Naive thymus-derived CD4-positive, alpha-beta T cell (primary cell): ENCODE measurements at places on chromosomes 7 and 10. TPM values are rescaled to one million over a fixed set of nuclear protein-coding genes. Genes with fewer than 3 reads are reported as not detected.

- H3K27ac ChIP-seq: no peak overlapping the region
- DNase-seq: no peak
- no peaks in the 10 kb centered on the region for H3K4me1 ChIP-seq
- no peaks in the 10 kb centered on the region for H3K27me3 ChIP-seq
- H3K36me3 ChIP-seq: no peaks in the 10 kb centered on the region
- no peak overlapping the region for H3K4me3 ChIP-seq
Observed at GRCh38 chr7:84949501-84949900, 237.4 kb downstream of the SEMA3D start.

The SPDYE5 gene
- total RNA-seq: 0.57 TPM

The UCMA gene
- not detected for total RNA-seq

GRCh38 chr10:132390921-132391675 lies 5.9 kb upstream of the PWWP2B start:
- no peak overlapping the region for H3K4me3 ChIP-seq
- H3K27me3 ChIP-seq: no peaks in the 10 kb centered on the region
- H3K27ac ChIP-seq: no peak overlapping the region
- no peaks in the 10 kb centered on the region for H3K36me3 ChIP-seq
- DNase-seq: no peak

- no peak overlapping the region for H3K27ac ChIP-seq
- H3K36me3 ChIP-seq: no peaks in the 10 kb centered on the region
- H3K27me3 ChIP-seq: no peaks in the 10 kb centered on the region
- no peaks in the 10 kb centered on the region for H3K4me1 ChIP-seq
- DNase-seq: no peak
Observed at GRCh38 chr10:25061125-25061524, 44.7 kb downstream of the THNSL1 start.

The CRYGN gene
- 0.46 TPM in 1 of 2 replicates, not detected in the other for total RNA-seq

DNA sequence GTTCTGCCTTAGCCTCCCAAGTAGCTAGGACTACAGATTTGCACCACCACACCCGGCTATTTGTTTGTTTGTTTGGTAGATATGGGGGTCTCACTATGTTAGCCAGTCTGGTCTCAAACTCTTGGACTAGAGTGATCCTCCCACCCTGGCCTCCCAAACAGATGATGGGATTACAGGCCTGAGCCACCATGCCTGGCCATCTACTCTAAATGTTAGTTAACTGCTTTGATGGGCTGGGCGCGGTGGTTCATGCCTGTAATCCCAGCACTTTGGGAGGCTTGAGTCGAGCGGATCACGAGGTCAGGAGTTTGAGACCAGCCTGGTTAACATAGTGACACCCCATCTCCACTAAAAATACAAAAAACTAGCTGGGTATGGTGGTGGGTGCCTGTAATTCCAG lies 74.8 kb downstream of the SEPTIN14 start:
- H3K27ac ChIP-seq: no peak overlapping the region
- H3K4me1 ChIP-seq: no peaks in the 10 kb centered on the region
- no peaks in the 10 kb centered on the region for H3K27me3 ChIP-seq
- DNase-seq: no peak
- H3K36me3 ChIP-seq: no peaks in the 10 kb centered on the region

The CLIP2 gene
- total RNA-seq: 3.1 TPM

The SFMBT2 gene
- total RNA-seq: 39.2 TPM

GRCh38 chr7:1665549-1666316 lies 4.3 kb upstream of the ELFN1 start:
- H3K4me3 ChIP-seq: no peak overlapping the region
- peak; percentile 23 for DNase-seq
- no peaks in the 10 kb centered on the region for H3K4me1 ChIP-seq
- H3K36me3 ChIP-seq: no peaks in the 10 kb centered on the region
- H3K27me3 ChIP-seq: no peaks in the 10 kb centered on the region
- no peak overlapping the region for H3K27ac ChIP-seq

- no peaks in the 10 kb centered on the region for H3K4me1 ChIP-seq
- H3K27me3 ChIP-seq: no peaks in the 10 kb centered on the region
- H3K36me3 ChIP-seq: no peaks in the 10 kb centered on the region
- no peak for DNase-seq
- H3K4me3 ChIP-seq: no peak overlapping the region
- H3K27ac ChIP-seq: no peak overlapping the region
Observed at GRCh38 chr7:953547-954327, 743 bp downstream of the ADAP1 start.

The PIK3AP1 gene
- 68.1 TPM for total RNA-seq

The TMEM229A gene
- not detected for total RNA-seq

The DLX5 gene
- not detected for total RNA-seq

DNA sequence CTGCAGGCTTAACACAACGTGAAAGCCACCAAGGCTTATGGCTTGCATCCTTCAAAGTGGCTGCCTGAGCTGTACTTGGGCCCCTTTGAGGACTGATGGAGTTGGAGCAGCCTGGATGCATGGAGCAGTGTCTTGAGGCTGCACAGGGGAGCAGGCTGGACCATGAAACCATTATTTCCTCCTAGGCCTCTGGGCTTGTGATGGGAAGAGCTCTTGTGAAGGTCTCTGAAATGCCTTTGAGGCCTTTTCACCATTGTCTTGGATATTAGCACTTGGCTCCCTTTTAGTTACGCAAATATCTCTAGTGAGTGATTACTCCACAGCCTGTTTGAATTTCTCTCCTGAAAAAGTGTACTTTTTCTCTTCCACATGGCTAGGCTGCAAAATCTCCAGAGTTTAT lies 201.2 kb upstream of the NPY start:
- H3K4me1 ChIP-seq: no peaks in the 10 kb centered on the region
- no peaks in the 10 kb centered on the region for H3K36me3 ChIP-seq
- no peak overlapping the region for H3K4me3 ChIP-seq
- DNase-seq: no peak

The MOGAT3 gene
- not detected in 2 replicates for total RNA-seq

The OR13A1 gene
- total RNA-seq: not detected

The GHRHR gene
- not detected for total RNA-seq

GRCh38 chr10:69480068-69480412 lies 28.8 kb downstream of the TSPAN15 start:
- H3K27ac ChIP-seq: no peak overlapping the region
- no peaks in the 10 kb centered on the region for H3K27me3 ChIP-seq
- no peak for DNase-seq
- H3K36me3 ChIP-seq: no peaks in the 10 kb centered on the region
- no peak overlapping the region for H3K4me3 ChIP-seq

DNA sequence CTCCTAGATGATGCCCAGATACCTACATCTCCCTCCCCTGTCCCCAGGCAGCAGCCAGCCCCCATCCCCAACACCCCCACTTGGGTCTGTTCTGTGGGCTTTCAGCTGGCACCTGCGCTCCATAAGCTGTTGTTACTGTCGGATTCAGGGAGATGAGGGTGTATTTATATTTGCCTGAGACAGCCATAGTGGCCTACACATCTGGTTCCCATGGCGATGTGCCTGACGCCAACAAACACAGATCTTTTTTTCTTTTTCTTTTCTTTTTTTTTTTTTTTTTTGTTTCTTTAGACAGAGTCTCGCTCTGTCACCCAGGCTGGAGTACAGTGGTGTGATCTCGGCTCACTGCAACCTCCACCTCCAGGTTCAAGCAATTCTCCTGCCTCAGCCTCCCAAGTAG lies 73.1 kb downstream of the CLIP2 start:
- no peaks in the 10 kb centered on the region for H3K27me3 ChIP-seq
- H3K27ac ChIP-seq: no peak overlapping the region
- no peak for DNase-seq
- no peaks in the 10 kb centered on the region for H3K36me3 ChIP-seq
- no peaks in the 10 kb centered on the region for H3K4me1 ChIP-seq

The HTRA1 gene
- 0.49 TPM for total RNA-seq

The IFIT1B gene
- not detected for total RNA-seq

The PIP gene
- not detected for total RNA-seq

- no peaks in the 10 kb centered on the region for H3K36me3 ChIP-seq
- DNase-seq: no peak
- H3K27me3 ChIP-seq: no peaks in the 10 kb centered on the region
- no peak overlapping the region for H3K4me3 ChIP-seq
- H3K27ac ChIP-seq: no peak overlapping the region
Observed at GRCh38 chr7:102152672-102153598, 133.7 kb upstream of the SH2B2 start.

DNA sequence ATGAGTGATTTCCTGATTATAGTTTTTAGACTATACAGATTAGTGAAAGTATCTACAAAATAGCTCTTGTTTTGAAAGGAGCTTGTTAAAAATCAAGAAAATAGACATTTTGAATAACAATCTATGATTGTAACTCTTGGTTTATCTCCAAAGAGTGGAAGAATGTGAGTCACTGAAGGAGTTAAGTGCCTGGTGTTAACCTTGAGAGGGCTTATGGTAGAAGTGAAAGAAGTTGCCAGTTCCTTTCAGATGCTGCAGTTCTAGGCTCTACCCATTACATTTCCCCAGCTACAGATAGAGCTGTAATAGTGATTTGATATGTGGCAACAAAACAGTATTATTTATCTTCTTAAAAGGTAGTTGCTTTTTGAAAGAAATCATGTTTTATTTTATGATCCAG lies 12.7 kb downstream of the NRBF2 start:
- H3K27me3 ChIP-seq: no peaks in the 10 kb centered on the region
- no peak overlapping the region for H3K27ac ChIP-seq
- H3K4me1 ChIP-seq: no peaks in the 10 kb centered on the region

The GRID2IP gene
- 0.24 TPM for total RNA-seq

The STOX1 gene
- 0.79 TPM for total RNA-seq

GRCh38 chr10:131211559-131211958 lies 100.0 kb downstream of the TCERG1L start:
- no peaks in the 10 kb centered on the region for H3K27me3 ChIP-seq
- DNase-seq: no peak
- no peaks in the 10 kb centered on the region for H3K36me3 ChIP-seq

The SLC29A3 gene
- total RNA-seq: 3.6 TPM

- H3K4me1 ChIP-seq: peaks cover 52% of the 10 kb centered on the region
- H3K27ac ChIP-seq: peak overlapping the region; percentile 67
- peak; percentile 86 for DNase-seq
Observed at GRCh38 chr7:30727061-30727945, 24.6 kb upstream of the INMT start.

The FLNC gene
- total RNA-seq: 0.05 TPM

DNA sequence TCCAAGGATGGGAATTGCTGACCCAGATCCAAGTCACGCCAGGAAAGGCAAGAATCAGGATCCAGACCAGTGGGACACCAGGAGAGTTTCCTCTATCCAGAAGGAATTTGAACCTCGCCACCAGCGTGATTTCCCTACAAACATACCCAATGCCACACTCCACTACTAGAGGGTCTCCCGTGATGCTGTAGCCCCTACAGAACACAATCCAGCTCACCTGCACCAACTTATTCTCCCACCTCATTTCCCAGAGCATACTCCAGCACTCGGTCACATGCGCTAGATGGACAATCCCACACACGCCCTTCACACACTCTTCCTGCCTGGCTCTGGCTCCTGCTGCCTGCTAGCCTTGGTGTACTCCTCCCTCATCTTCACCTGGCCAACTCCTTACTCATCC lies 142.1 kb upstream of the PDE1C start:
- no peak for DNase-seq
- H3K27ac ChIP-seq: no peak overlapping the region
- H3K27me3 ChIP-seq: no peaks in the 10 kb centered on the region
- H3K36me3 ChIP-seq: no peaks in the 10 kb centered on the region
- H3K4me1 ChIP-seq: no peaks in the 10 kb centered on the region
- H3K4me3 ChIP-seq: no peak overlapping the region

- no peak for DNase-seq
- H3K27me3 ChIP-seq: no peaks in the 10 kb centered on the region
- peaks cover 8% of the 10 kb centered on the region for H3K4me1 ChIP-seq
- peaks cover 12% of the 10 kb centered on the region for H3K36me3 ChIP-seq
- H3K4me3 ChIP-seq: no peak overlapping the region
- no peak overlapping the region for H3K27ac ChIP-seq
Observed at GRCh38 chr10:62059217-62059920, 157.9 kb downstream of the ARID5B start.

DNA sequence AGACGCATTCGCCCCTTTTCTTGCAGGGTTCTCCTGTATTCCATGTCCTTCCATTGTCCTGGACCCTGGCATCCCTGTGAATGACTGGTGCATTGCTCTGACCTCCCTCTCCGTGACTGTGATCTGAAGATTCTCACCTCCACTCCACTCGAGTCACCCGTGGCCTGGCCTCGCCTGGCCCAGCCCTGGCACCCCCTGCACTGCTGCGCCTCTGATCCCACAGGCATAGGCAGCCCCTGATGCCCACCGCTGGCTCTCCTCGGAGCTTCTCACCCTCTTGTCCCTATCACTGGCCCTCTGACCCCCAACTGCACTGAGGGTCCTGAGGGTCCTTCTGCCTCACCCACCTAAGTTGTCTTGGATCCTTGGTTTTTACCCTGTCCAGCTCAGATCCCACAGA lies 2.2 kb upstream of the MMP21 start:
- DNase-seq: no peak
- H3K4me3 ChIP-seq: no peak overlapping the region
- no peak overlapping the region for H3K27ac ChIP-seq
- no peaks in the 10 kb centered on the region for H3K36me3 ChIP-seq
- H3K27me3 ChIP-seq: no peaks in the 10 kb centered on the region

DNA sequence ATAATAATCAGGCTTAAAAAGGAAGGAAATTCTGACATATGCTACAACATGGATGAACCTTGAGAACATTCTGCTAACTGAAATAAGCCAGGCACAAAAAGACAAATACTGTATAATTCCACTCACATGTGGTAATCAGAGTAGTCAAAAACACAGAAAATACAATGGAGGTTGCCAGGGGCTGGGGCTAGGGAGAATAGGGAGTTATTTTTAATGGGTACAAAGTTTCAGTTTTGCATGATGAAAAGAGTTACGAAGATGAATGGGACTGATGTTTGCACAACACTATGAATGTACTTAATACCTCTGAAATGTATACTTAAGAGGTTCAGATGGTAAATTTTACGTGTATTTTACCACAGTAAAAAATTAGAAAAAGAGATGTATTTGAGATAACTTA lies 145.6 kb downstream of the DOCK4 start:
- H3K4me1 ChIP-seq: no peaks in the 10 kb centered on the region
- H3K4me3 ChIP-seq: no peak overlapping the region
- no peaks in the 10 kb centered on the region for H3K27me3 ChIP-seq

DNA sequence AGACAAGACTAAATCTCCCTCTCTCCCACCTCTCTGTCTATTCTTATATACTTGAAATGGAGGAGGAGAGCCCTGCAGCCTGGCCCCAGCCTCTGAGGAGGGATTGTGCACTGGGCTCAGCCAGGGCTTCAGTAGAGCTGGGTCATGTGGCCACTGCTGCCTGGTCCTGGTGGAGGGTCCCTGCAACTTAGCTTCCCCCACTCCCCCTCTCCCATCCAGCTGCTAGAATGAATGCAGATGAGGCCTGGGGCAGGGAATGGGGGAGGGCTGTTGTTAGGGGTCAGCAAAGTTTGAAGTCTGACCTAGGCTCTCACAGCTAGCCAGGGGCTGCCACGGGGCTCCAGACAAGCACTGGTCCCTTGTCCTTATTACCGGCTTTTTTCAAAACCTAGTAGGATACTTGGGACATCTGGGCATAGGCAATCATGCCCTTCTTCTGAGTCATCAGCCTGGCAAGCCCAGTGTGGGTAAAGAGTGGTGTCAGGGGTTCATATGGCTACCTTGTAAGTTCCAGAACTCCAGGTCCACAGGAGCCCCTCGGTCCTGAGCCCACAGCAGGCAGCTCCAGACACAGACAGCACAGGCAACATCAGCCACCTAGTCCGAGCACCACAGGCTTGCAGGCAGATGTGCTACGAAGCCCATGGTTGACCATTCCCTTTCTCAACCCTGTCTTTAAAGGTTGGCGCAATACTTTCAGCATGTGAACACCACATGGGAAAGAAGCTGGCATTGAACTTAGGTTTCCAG lies 12.8 kb upstream of the CXCL12 start:
- no peaks in the 10 kb centered on the region for H3K36me3 ChIP-seq
- DNase-seq: no peak
- H3K4me3 ChIP-seq: no peak overlapping the region
- no peaks in the 10 kb centered on the region for H3K27me3 ChIP-seq
